Inflammatory macrophage treated with lipopolysaccharide for 4 hours (primary cell): ENCODE measurements at places on chromosomes 7 and 10.

DNA sequence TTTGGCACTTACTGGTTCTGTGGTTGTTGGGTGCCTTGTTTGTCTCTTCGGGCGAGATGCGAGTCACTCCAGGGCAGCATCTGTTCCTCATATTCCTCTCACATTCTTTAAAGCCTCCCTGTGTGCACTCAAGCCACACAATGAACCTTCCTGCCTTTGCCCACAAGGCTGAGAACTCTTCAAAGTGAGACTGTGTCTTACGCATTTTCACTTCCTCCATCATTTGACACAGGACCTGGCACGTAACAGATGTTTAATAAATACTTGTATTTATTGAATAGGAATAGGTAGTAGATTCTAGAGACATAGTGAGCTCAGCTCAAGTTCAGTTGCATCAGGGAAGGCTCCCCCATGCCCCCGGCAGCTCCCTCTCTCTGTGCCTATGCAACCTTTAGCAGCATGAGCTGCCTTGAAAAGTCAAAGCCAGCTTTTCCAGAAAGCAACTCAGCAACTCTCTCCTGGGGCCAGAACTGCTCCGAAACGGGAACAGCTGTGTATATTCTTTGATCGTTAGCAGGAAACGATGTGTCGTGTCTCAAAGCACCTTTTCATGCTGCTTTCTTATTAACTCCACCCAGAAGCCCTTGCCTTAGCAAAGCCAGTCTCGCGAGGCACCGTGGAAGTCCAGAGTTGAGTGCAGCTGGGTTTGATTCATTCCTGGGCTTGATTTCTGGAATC is 97.5 kb downstream of the PFKFB3 start:
- DNase-seq = peak; percentile 74

DNA sequence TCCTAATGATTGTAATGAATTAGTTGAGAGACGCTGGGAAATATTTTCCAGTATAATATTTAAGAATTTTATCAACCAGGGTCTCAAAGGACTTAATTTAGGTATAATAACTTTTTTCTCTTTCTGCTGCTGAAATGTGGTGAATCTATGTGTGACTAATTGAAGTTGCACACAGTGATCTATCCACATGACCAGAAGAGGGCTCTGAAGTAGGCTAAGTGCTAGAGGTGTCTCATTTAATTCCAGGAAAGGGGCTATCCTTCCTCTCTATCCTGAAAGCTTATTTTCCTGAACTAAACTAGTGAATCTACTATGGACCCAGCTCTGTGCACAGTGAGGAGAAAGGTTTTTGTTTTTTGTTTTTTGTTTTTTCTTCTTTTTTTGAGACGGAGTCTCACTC is 294.4 kb upstream of the MYO3A start:
- no peak for DNase-seq

GRCh38 chr7:127901895-127902703 is 129.1 kb downstream of the LRRC4 start:
- DNase-seq = no peak

DNA sequence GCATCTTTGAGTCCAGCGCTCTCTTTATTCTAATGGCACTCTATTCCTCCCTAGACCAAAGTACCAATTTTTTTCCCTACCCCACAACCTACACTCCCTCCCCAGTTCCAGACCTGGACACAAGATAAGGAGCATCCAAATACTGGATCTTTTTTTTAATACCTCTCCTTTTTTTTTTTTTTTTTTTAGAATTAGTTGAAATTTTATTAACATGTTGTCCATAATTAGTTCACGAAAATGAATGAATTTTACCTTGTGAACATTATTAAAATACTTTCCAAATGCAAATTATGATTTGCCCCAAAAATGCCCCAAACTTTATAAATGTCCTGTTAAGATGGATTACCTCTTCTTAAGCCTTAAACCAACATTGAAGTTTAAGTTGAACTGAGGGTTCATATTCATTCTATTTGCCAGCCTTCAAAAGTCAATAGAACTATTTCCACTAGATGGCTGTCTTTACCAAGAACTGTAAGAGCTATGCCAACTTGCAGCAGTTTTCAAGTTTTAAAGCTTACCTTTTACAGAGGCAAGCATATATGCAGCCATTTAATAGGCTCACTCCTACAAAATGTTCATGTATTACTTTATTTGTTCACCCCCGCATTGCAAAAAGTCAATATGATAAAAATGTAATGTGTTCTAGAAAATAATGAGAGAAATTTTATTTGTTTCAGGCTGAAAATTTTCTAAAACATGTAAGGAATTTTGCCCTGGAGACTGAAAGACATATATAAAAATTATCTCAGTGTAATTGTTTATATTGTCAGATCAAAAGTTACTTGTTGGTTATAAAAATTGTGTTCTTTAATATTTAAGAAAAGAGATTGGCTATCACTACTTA is 39.7 kb upstream of the TNKS2 start:
- DNase-seq = peak; percentile 69

- no peak for DNase-seq
These were observed 246.1 kb downstream of the DNAJB9 start for GRCh38 chr7:108815815-108816214.

- DNase-seq = peak; percentile 46
These were observed 165.6 kb upstream of the KMT2E start for GRCh38 chr7:104848138-104848990.

- DNase-seq = no peak
These were observed 10.5 kb downstream of the RHBDD2 start for GRCh38 chr7:75889223-75889825.

- DNase-seq = no peak
These were observed 43.6 kb upstream of the ZNF32 start for GRCh38 chr10:43692051-43692825.

DNA sequence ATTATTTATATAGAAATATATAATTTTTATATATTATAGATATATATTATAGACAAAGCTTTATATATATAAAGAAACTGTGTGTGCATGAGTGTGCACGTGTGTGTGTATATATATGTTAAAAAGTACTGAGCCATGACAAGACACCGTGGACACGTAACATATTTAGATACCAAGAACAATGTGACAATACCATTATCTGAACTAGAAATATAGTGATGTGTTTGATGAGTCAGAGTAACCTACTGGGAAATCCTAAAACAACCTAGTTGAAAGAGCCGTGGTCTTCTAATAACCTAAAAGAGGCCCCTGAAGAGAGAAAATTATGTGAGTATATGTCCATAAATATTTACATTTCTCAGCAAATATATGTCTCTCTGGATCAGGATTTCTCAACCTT is 50.7 kb upstream of the ITGB8 start:
- DNase-seq = no peak

DNA sequence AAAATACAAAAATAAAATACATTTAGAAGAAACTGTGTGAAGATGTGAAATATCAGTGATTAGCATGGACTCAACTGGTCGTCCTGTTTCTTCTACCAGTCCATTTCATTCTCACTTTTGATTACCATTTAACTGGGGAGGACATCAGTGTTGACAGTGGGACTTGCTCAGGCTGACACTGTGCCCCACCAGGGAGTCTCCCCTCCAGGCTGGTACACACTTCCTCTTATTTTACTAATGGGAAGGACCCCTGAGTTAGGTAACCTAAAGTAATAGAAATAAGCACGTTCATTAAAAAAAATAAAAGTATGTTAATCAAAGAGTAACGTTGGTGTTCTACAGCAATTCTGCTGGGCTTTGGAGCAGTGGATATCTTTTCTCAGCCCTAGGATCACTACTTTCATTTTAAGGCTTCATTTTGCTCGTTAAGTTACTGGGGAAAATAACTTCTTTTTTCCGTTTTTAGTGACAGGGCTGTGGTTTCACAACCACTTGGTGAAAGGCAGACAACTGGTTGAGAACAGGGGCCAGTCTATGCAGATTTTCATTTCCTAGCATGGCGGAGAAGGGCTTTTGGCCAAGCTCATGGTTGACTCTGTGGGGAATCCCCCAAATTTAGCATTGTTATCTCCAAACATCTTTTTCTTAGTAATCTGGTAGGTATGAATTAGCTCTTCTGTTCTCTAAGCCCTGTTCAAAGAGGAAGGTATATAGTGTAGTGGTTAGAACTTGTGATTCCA is 2.1 kb downstream of the SNX10 start:
- DNase-seq = peak; percentile 90

GRCh38 chr10:9443758-9444157 is 1389.3 kb downstream of the GATA3 start:
- no peak for DNase-seq

GRCh38 chr10:34786464-34786863 is 28.6 kb downstream of the PARD3 start:
- DNase-seq = no peak

- DNase-seq = no peak
These were observed 15.9 kb upstream of the TMEM72 start for GRCh38 chr10:44895280-44895679.

DNA sequence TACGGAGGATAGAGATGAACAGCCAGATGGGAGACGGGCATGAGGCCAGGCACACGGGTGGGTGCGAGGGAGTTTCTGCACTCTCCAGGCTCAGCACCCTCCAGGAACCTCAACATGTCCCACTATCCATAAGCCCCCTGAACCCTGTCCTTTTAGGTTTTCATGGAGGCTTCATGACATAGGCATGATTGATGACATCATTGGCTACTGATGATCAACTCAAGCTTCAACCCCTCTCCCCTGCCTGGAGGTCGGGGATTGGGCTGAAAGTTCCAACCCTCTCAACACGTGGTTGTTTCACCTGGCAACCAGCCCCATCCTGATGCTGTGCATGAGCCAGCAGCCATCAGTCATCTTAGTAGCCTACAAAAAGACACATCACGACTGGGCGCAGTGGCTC is 360.7 kb upstream of the AUTS2 start:
- no peak for DNase-seq

GRCh38 chr7:101941481-101942383 is 124.3 kb downstream of the CUX1 start:
- no peak for DNase-seq

- no peak for DNase-seq
These were observed 261.5 kb downstream of the ELMO1 start for GRCh38 chr7:37187179-37187578.

DNA sequence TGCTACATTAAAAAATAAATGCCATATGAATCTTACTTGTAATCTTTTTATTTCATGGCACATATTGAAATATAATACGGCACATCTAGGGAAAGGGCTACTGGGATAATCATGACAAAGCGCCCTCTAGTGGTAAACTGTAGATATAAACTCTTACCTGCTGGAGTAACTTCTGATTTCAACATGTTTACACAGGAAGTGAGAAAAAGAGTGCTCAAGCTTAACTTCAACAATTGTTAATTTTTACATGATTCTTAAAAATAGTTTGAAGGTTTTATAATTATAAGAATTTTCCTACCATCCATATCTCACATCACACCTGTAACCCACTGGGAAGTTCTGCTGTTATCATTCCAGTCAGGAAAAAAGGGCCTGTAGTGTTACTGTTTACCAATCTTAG is 2.0 kb upstream of the HEPACAM2 start:
- DNase-seq = peak; percentile 74

GRCh38 chr10:75123088-75123682 is 11.7 kb downstream of the SAMD8 start:
- DNase-seq = no peak

DNA sequence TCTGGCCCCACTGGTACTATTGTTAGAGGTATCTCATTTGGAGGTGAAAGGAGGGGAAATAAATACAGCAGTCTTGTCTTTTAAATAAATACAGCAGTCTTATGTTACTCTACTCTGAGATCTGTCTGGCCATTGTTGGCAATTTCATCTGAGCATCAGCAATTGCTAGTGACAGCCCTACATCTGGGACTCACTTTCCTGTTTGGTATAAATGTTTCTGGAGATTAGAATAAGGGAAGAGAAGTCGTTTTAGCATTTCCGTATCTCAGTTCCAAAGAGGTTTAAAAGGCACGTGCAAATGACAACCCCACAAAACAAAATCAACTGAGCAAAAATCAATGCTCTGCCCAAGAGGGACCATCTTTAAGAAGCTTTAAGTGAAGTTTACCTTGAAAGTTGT is 18.1 kb upstream of the CNNM2 start:
- DNase-seq = no peak

GRCh38 chr10:35316218-35316967 is 19.9 kb upstream of the CCNY start:
- no peak for DNase-seq

- DNase-seq = no peak
These were observed 53.0 kb downstream of the SMURF1 start for GRCh38 chr7:99090771-99091542.

- DNase-seq = peak; percentile 57
These were observed 69.0 kb upstream of the VOPP1 start for GRCh38 chr7:55641273-55641691.

DNA sequence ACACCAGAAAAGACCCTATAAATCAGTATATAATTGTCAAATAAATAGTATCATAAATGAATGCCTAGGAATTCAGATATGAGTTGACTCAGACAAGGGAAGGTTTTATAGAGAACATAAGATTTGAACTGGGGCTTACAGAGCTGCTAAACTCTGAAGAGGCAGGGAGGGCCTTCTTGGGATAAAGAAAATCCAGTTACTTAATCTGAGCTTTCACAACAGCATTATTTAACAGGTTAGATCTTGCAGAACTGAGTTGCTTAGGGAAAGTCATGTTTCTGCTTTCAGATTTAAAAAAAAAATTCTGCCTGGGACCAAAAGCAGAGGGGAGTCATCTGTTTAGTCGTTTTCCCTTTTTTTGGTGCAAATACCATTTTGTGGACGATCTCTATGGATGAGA is 594.8 kb upstream of the FZD8 start:
- DNase-seq = no peak

DNA sequence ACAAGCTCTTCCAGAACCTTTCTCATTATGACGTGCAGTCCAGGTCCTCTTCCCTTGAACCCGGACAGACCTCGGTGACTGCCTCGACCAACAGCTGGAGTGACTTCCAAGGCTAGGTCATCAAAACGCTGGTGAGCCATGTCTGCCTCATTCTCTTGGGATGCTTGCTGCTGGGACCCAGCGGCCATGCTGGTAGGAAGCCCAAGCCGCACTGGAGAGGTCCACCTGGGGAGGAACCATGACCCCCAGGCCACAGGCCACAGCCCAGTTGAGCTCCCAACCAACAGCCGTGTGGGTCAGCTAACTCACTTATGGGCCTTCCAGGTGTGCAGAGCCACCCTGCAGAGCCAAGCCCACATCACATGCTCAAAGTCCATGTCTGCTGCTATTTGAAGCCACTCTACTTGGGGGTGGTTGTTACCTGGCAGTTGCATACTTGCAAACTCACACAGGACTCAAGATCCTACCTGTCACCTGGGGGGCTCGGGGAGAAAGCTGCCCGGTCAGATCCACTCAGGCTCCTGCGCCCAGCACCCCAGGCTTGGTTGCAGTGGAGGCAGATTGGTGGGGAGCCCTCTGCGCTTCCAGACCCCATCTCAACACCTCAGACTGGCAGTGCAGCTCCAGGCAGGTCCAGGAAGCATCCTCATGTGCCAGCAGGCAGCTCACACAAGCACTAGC is 57.0 kb downstream of the MICALL2 start:
- DNase-seq = no peak

DNA sequence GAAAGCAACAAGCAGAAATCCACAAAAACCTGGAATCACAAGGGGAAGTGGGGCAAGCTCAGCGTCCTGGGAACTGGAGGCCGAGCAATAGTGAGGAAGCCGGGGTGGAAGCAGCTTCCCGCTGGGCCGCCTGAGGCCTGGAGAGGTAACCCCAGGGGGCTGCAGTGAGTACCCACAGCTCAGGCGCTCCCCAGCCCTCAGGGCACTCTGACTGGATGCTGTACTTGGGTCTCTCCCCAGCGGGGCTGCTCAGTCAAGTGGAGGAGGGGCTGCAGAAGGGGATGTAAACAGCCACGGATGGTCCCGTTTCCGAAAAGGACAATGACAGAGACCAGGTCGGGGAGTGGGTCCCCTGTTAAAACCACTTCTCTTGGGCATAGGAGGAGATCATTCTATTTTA is 50.3 kb downstream of the SLIT1 start:
- no peak for DNase-seq
